ENCODE measurements at places on chromosomes 7 and 10.

GRCh38 chr7:141754939-141755338 is 9.0 kb upstream of the TAS2R3 start:
- DNase-seq = no peak

DNA sequence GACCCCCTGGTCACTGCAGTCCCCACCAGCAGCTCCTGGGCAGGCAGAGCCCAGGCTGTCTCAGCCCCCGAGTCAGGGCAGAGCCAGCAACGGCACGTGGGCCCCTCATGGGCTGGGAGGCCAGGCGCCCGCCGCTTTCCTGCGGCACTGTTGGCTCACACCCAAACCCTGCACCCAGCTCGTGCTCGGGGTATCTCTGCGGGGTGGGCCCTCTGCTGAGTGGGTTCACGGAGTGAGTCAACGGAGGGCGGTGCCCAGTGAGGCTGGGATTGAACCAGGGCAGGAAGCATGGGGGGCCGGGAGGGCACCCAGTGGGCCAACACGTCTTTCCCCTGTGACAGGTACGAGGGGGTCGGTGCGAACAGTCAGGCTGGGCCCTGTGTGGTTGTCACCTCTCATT is 28.9 kb downstream of the ADAP1 start:
- DNase-seq = no peak

DNA sequence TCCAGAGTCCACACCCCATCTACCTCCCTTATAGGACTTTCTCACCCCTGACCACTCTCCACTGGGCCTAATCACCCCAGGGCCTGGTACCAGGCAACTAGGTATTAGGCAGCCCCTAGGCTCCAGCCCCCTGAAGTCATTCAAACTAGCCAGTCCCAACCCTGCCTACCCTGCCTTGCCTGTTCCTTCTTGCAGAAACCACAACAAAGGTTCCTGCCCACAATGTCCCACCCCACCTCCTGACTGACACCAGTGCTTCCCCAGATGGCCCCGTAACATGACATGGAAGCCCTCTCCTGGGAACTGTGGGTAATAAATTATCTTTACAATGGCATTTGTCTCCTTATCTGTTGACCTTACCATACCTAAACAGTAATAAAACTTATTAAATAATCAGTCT is 100.6 kb upstream of the PDE1C start:
- no peak for DNase-seq

DNA sequence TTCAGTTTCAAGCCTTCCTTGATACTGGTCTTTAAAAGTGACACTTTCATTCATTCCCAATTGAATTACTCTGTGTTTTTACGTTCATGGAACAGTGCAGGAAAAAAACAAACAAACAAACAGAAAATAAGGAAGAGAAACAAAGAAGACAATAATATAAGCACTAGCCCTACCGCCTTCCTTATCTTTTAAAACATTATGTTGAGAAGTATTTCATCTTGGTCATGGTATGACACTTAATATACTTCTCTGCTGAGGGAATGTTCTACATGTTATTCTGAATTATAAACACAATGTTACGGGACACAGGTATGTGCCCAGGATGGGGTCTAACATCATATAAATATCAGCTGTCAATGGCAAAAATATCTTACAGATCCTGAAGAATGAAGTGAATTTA is 176.7 kb downstream of the SFMBT2 start:
- DNase-seq = no peak

GRCh38 chr10:106919871-106920282 is 244.6 kb downstream of the SORCS1 start:
- DNase-seq = no peak

DNA sequence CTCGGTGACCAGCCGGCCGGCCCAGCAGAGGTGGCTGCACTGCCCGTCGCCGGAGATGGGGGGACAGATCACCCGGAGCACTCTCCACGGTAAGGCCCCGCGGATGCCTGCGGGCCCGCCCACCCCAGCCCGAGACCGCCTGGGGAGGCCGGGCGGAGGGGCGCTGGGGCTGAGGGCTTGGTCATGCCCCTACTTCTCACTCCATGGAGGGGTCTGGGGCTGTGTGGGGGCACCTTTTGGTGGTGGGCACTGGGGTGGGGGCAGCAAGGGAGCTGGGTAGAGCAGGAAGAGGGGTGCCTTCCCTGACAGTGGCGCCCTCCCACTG is 61.8 kb downstream of the NEURL1 start:
- DNase-seq = no peak

- DNase-seq = no peak
These were observed 68.9 kb downstream of the PFKFB3 start for GRCh38 chr10:6271663-6272062.

- DNase-seq = no peak
These were observed 19.6 kb upstream of the SMNDC1 start for GRCh38 chr10:110324201-110324804.

DNA sequence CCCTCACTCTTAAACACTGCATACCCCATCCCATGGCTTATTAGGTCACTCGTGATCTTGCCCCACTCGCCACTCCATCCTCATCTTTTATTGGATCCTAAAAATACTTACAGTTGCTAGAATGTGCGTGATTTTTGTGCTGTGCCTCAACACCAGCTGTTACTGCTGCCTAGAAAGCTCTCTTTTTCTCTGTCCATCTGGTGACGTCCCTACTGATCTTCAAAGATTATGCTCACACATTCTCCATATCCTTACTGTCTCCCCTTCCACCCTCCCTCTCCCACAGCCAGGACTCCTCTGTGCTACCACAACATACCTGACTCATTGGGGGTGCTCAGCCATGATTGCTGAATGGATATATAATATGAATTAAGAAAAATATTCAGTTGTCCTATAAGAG is 42.0 kb downstream of the CDK6 start:
- DNase-seq = no peak

- no peak for DNase-seq
These were observed 52.5 kb downstream of the NRCAM start for GRCh38 chr7:108403597-108404217.

DNA sequence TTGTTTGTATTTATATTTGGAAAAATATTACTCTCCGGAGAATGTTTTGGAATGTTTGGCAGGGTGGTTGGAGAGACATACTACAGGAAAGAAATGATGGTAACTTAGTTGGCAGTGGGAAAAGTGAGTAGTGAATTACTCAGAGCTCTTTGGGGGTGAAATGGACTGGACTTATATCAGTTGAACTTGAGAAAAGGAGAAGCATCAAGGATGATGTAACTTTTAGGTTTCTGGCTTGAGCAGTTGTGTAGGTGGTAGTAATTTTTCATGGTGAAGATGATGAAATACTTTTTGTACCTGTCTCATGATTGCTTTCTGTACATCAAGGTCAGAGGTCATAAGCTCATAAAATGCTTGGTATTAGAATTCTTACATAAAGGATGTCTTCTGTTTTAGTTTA is 617.2 kb downstream of the AUTS2 start:
- no peak for DNase-seq

- no peak for DNase-seq
These were observed 6.7 kb upstream of the DLD start for GRCh38 chr7:107884066-107884818.

- DNase-seq = no peak
These were observed 51.5 kb downstream of the TCERG1L start for GRCh38 chr10:131260031-131260430.

- DNase-seq = no peak
These were observed 89.6 kb downstream of the PODXL start for GRCh38 chr7:131466735-131467365.

- DNase-seq = no peak
These were observed 35.0 kb downstream of the ENTPD1 start for GRCh38 chr10:95790982-95791381.

DNA sequence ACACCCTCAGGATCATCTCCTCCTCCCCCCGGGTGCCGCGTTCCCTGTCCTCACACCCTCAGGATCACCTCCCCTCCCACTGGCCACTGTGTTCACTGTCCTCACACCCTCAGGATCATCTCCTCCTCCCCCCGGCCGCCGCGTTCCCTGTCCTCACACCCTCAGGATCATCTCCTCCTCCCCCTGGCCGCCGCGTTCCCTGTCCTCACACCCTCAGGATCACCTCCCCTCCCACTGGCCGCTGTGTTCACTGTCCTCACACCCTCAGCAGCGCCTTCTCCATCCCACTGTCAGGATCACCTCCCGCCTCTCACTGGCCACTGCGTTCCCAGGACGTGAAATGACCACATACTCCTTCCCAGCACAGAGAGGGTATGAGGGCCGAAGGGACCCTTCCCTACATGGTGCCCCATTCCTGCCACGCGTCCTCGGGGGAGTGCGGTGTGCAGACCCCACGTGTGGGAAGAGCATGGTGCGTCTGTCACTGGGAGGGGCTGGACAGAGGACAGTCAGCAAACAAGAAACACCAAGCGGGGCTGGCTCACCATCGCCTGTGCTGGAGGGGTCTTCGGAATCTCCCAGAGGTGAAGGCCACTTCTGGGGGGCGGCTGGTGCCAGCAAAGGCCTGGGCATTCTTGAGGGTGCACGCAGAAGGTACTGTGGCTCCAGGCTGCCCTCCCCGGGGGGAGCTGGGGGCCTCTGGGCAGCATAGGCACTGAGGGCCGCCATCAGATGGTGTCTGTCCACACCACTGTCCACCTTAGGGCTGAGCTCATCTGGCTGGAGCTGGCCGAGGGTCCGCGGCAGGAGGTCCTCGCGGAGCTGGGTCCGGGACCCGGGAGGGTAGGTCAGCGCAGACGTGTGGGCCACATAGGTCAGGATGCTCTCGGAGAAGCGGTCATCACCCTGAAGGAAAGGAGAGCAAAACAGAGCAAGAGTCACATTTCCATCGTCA is 421.0 kb downstream of the PTPRN2 start:
- no peak for DNase-seq

DNA sequence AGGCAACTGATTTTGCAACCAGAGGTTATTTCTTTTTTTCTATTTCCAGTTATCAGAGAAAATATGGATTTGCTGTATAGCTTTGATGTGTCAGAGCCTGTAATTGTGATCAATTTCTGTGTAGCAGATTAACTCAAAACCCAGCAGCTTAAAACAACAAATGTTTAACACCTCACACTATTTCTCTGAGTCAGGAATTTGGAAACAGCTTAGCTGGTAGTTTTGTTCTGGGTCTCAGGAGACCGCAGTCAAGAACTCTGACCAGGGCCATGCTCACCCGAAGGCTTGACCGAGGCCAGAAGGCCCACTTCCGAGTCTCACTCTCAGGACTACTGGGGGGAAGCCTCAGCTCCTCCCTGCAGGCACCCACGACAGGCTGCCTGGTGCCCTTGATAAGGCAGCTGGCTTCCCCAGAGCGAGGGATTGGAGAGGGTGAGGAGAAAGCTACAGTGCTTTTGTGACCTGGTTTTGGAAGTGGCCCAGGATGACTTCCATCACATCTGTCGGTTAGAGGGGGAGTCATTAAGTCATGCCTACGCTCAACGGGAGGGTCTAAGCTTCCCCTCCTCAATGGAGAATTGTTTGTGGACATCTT is 105.7 kb upstream of the SHH start:
- DNase-seq = no peak

- DNase-seq = no peak
These were observed 755.2 kb downstream of the AUTS2 start for GRCh38 chr7:70353330-70353945.

DNA sequence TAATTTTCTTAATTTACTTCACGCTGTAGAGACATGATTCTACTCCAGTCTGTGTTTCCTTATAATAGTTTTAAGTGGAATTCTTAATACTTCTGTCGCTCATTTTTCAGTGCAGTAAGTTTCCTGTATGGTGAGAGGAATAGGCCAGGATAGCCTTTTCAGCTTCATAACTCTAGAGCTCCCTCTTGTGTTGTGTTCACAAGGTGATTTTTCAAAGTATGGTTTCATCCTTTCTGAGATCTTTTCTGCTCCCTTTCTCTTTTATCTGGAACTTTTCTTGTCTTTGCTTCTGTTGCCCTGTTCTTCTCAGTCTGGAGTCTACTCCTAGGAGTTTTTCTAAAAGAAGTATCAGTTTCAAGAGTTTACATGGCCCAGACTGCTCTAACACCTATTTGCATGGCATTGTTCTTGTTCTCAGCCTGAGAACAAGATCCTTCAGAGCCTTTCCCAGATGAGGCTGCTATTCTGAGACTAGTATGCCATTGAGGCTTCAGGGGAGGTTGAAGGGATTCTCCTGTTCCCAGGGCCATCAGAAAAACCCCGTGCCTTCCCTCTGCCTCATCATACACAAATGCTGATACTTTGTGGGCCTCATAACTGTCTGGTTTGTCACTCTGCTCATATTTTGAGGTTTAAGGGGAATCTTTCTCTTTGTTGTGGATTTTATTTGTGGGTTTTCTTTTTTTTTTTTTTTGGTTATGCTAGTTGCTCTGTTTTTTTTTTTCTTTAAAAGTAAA is 21.8 kb downstream of the NET1 start:
- DNase-seq = no peak

- DNase-seq = no peak
These were observed 169.5 kb upstream of the ZMIZ1 start for GRCh38 chr10:78899098-78899754.

DNA sequence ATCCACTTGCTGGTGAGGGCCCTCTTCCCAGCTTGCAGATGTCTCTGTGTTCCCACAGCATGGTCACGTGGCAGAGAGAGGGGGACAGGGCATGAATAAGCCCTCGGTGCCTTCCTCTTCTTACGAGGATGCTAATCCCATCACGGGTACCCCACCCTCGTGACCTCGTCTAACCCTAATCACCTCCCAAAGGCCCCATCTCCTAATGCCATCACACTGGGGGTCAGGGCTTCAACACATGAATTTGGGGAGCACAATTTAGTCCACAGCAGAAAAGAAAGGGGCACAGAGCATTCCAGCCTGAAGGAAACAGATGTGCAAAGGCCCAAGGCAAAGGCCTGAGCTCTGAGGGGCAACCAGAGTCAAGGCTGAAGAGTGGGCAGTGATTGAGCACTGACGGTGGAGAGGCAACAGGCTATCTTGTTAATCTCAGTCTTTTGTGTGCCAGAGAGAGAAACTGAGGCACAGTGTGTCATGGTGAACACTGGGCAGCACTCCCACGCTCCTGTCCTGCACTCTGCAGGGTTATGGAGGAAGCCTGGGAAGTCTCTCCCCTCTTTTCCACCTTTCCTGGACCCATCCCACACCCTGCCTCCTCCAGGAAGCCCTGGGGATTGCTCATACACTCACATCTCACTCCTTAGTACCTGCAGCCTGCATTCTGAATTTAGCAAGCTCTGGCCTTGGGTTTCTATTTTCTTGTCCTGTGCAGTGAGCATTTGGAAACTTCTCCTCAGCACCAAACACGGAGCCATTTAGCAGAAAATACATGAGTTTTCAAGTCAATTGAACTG is 49.0 kb downstream of the ALOX5 start:
- DNase-seq = no peak

- no peak for DNase-seq
These were observed 13.6 kb downstream of the EIF4EBP2 start for GRCh38 chr10:70417568-70417967.

DNA sequence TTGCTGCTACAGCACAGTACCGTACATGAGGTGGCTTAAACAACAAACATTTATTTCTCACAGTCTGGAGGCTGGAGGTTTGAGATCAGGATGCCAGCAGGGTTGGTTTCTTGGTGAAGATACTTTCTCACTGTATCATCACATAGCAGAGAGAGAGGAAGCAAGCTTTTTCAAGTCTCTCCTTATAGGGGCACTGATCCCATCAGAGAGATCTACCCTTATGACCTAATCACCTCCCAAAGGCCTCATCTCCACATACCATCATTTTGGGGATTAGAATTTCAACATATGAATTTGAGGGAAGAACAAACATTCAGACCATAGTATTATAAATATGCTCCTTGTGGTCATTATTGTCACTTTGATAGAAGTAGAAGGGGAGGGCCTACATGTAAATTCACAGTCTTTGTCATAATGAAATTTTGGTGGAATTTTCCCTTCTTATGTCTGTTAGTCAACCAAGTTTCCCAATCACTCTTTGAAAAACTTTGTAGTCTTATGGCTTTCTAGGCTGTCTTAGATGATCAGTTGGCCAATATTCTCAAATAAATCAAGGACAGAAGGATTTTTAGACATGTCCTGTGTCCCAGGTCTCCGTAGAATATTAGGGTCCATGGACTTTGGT is 606.2 kb downstream of the LRMDA start:
- no peak for DNase-seq

All from T-helper 2 cell (primary cell).